ENCODE measurements at places on chromosomes 3 and 15. TPM values are rescaled to one million over a fixed set of nuclear protein-coding genes. Genes with fewer than 3 reads are reported as not detected.
A peak's percentile ranks its signal among the peaks of the same experiment; 100 is the strongest.

GABRR3 gene
- polyA plus RNA-seq, result not detected

LRIG1 gene
- 110 TPM for polyA plus RNA-seq

DUOXA1 gene
- polyA plus RNA-seq, result not detected

NUDT16 gene
- 23.1 TPM for polyA plus RNA-seq

PRSS50 gene
- 0.10 TPM for polyA plus RNA-seq

LMLN gene
- polyA plus RNA-seq, result 8.0 TPM

SLC27A2 gene
- 0.20 TPM for polyA plus RNA-seq

CFAP20DC gene
- 1.7 TPM for polyA plus RNA-seq

C2CD4B gene
- polyA plus RNA-seq, result 3.5 TPM

COL6A6 gene
- 93.6 TPM for polyA plus RNA-seq

ANKUB1 gene
- not detected for polyA plus RNA-seq

DRD3 gene
- not detected for polyA plus RNA-seq

TJP1 gene
- polyA plus RNA-seq, result 55.4 TPM

C3orf49 gene
- 0.16 TPM for polyA plus RNA-seq

AGTR1 gene
- 45.3 TPM for polyA plus RNA-seq

LRRN1 gene
- polyA plus RNA-seq, result 99.2 TPM

- DNase-seq, result peak; percentile 85
Observed at GRCh38 chr15:70062321-70062956, 35.3 kb downstream of the TLE3 start.

- no peak for DNase-seq
Observed at GRCh38 chr3:14641346-14641745, 10.2 kb upstream of the CCDC174 start.

DNA sequence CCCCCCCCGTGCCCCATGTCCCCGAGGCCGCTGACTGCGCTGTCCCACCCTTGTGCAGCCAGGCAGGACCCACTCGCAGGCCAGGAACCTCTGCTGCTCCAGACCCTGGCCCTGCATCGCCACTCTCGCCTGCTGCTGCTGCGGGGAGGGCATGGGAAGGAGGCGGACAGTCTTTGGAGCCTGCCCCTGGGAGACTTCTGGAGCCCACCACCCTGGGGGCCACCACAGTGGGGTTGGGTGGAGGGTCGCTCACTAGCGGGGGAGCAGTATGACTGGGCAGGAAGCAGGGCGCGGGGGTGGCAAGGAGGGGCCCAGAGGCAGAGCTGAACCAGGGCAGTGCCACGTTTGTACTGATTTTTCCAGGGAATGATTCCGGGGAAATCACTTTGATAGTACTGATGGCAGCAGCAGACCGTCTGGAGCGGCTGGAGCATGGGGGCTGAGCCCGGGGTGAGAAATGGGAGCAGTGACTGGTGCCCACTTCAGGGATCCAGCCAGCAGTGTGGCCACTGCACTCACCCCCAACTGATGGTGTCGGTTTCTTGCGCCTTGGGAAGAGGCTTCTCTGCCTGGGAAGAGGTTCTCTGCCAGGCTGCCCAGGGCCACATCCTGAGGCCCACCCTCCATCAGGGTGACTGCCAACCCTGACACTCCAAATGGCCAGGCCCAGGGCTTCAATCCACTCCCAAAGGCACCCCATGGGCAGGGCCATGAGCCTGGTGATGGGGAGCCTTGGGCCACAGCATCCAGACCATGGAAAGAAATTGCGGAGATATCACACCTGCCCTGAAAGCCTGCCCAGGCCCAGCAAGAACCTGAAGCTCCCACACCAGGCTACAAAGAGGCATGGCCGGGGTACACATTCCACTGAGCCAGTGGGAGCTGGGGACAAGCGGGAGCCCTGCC is 53.7 kb downstream of the LSAMP start:
- DNase-seq, result no peak

GRCh38 chr15:47843124-47843663 is 125.9 kb downstream of the SEMA6D start:
- no peak for DNase-seq

- DNase-seq, result peak; percentile 7
Observed at GRCh38 chr3:191030929-191031328, 168.1 kb upstream of the OSTN start.

DNA sequence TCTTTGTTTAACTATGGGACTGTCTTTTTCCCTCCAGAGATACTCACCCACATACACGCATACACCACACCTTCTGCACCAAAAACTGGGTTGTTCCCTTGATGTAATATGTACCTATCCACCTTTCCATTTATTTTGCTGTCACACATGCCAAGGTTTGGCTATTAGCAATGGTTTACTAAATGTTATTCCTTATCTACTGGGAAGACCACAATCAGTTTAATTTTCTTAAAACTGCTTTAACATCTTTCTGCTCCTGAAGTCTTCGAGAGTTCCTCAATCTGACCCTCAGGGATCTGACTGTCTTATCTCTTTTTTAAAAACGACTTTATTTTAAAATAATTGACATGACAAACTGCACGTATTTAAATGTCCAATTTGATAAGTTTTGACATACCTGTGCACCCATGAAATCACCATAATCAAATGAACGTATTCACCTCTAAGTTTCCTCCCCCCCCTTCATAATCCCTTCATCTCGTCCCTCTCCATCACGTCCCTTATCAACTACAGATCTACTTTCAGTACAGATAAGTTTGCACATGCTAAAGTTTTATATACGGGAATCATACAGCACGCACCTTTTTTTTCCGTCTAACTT is 805 bp upstream of the TRPM7 start:
- peak; percentile 1 for DNase-seq

GRCh38 chr15:50933341-50933740 is 24.9 kb downstream of the AP4E1 start:
- no peak for DNase-seq

DNA sequence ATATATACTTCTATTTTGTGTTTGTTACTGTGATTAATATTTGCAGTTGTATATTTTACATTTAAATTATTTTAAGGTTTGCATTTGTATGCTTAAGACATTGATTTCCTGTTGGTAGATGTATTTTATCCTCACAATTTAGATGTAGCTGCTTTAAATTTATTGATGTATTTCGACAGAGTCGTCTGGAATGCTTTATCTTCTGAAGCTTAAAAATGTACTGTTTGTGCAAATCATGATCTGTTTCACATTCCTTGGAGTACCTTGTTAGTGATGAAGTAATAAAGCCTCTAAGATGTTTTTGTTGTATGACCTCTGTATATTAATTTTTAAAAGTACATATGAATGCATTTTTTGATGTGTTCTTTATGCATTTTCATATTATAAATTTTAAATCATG is 1.9 kb downstream of the CHD2 start:
- DNase-seq, result no peak

GRCh38 chr3:169886671-169887070 is 16.9 kb upstream of the LRRC31 start:
- DNase-seq, result peak; percentile 12

DNA sequence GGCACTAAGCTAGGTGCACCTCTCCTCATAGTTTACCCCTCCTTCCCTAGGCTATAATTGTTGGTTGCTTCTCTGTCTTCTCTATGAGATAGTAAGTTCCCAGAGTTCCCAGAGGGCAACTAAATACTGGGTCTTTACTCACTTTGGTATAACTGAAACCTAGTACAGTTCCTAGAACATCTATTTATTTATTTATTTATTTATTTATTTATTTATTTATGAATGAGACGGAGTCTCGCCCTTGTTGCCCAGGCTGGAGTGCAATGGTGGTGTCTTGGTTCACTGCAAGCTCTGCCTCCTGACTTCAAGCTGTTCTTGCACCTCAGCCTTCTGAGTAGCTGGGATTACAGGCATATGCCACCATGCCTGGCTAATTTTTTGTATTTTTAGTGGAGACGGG is 71.1 kb upstream of the FLNB start:
- DNase-seq, result no peak

- DNase-seq, result no peak
Observed at GRCh38 chr3:114743746-114744485, 403.2 kb downstream of the ZBTB20 start.

GRCh38 chr3:13420831-13421765 is 976 bp upstream of the NUP210 start:
- no peak for DNase-seq

GRCh38 chr3:10342781-10343180 is 21.9 kb upstream of the SEC13 start:
- DNase-seq, result no peak

- no peak for DNase-seq
Observed at GRCh38 chr15:39878406-39878785, 41.7 kb downstream of the GPR176 start.

DNA sequence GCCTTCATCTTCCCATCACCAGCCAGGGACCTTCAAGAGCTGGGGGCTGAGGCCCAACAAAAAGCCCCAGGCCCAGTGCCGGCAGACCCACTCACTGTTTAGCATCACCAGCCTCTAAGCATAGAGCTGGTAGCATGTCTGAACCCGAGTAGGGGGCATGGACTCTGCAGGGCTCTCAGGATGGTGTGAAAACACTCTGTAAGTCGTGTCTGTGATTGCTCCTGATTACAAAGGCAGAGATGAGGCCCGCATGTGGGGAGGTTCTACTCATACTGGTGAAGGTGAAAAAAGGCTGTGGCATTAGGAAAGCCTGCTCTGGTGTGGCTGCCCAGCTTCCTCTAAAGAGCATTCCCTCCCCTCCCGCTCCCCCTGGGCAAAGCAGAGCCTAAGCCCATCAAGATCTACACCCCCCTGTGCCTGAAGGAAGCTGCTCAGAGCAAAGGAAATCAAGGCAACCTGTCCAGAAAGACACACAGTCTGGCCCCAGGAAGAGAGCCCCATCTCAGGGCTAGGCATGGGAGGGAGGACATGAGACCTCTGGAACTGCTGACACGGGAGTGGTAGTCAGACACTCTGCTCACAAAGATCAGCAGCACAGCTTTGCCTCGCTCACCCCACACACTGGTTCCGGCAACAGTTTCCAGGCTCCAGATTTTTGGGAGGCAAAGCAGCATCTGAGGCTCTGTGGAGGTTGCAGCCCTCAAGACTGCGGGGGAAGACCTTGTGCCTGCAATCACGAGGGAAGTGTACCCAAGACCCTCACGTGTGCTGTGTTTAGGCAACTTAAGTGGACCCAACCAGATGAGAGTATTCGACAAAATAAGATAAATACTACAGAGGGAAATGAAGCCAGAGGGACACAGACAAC is 36.7 kb downstream of the CCDC12 start:
- DNase-seq, result no peak

GRCh38 chr15:66216806-66217205 is 36.7 kb downstream of the MEGF11 start:
- DNase-seq, result no peak

DNA sequence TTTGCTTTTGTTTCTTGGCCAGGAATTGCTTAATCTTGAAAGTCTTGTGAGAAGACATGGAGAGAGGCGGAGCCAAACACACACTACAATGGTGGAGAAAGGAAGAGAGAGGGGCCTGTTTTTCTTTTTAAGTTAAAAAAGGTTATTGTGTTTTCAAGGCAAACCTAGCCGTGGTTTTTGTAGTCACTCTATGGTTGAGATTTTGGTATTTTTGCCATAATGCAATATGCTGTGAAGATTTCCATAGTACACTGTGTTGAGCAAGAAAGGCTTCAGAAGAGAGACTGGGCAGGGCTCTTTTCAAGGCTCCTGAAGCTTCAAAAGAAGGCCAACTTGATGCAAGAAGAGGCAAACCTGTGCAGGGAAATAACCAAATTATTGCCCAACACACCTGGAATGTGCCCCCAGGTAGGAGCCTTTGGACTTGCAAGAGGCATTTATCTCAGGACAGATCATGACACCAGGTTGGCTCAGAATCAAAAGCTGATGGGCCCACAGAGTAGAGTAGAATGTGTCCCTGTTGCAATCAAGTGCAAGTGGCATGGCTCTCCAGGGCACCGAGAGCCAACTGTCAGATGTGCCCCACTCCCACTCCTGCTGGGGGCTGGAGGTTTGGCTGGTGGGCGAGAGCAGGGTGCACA is 22.1 kb downstream of the AMOTL2 start:
- no peak for DNase-seq

- DNase-seq, result peak; percentile 72
Observed at GRCh38 chr15:71357321-71357732, 242.1 kb downstream of the THSD4 start.

DNA sequence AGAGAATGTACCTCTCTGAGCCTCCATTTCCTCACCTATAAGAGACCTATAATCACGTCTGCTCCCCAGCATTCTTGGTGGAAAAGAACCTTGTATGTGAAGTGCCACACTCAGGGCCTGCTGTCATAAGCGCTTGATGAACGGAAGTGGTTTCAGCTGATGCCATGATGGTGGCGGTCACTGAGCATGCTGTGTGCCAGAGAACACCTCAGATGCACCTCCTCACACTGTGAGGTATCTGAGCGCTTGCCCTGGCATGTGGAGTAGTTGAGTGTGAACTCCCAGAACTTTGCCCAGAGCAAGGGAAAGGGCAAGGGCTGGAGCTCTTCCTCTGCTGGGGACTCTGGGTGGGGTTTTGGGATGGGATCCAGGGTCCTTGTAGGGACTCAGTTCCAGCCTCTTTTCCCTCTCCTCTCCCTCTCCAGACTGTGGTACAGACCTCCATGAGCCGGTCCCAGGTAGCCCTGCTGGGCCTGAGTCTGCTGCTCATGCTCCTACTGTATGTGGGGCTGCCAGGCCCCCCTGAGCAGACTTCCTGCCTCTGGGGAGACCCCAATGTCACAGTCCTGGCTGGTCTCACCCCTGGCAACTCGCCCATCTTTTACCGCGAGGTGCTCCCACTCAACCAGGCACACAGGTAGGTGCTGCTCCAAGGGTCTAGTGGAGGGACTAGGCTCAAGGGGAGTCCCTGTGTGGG is 2.7 kb downstream of the ABHD14A start:
- no peak for DNase-seq

- DNase-seq, result no peak
Observed at GRCh38 chr3:129855832-129856419, 37.6 kb downstream of the TMCC1 start.

- no peak for DNase-seq
Observed at GRCh38 chr15:41423979-41424659, 7.2 kb downstream of the RTF1 start.

- DNase-seq, result no peak
Observed at GRCh38 chr3:124229420-124229819, 237.5 kb upstream of the ROPN1 start.

DNA sequence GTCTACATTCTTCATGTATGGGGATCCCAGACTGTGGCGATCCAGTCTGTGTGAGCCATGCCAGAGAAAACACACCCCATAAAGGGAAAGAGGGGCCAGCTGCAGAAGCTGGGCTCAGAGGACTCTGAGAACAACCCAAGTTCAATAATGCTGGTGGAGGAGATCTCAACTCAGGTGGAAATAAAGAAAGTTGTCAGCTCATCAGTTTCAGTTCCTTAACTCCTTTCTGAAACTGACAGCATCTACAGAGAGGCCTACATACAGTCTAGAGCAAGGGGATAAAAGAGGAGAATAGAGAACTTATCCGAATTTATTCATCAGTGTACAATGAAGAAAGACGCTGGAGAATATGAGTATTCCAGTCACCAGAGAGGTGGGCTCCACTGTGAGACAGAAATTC is 77.0 kb downstream of the NTRK3 start:
- DNase-seq, result no peak

DNA sequence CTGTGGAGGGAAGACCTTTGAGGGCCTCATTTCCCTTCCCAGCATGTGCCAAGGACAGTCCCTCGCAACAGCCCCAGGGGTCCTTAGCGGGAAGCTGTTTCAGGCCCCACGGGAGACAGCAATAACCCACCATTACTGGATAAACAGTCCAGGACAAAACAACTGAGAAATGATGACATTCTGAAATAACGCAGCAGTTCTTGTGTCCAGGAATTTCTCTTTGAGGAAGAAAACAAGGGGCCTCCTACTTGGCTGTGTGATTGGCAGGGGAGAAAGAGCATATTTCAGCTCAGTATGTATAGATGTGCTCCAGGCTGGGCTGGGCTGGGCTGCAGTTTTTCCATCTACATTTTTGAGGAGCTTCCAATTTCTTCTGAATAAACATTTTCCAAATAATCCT is 82.2 kb upstream of the THBS1 start:
- peak; percentile 90 for DNase-seq

GRCh38 chr3:25895031-25895430 is 105.1 kb downstream of the OXSM start:
- no peak for DNase-seq

Data from muscle of arm (tissue), 14 donors.